ENCODE measurements at places on chromosomes 7 and 10.

- no peak for DNase-seq
Observed at GRCh38 chr10:100184426-100184825, 1.4 kb downstream of the ERLIN1 start.

DNA sequence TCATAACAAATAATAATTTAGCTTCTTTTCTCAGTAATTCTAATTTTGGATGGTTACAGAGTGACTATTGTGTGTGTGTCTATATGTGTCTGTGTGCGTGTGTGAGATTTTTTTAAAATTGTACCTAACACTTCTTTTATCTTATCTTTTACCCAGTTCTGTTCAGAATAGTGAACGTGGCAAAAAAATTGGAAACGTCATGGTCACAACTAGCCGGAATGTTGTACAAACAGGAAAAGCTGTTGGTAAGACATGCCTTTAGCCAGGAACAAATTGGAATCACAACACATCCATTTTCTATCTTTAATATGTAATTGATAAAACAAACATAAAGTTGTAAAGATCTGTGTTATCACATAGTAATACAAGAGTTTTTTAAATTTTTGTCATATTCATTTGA is 85.4 kb downstream of the AVL9 start:
- no peak for DNase-seq

GRCh38 chr10:35940141-35941041 is 298.3 kb upstream of the FZD8 start:
- DNase-seq = no peak

- DNase-seq = no peak
Observed at GRCh38 chr10:15290150-15290549, 80.9 kb downstream of the FAM171A1 start.

- DNase-seq = no peak
Observed at GRCh38 chr7:87510411-87510875, 35.0 kb upstream of the ABCB4 start.

DNA sequence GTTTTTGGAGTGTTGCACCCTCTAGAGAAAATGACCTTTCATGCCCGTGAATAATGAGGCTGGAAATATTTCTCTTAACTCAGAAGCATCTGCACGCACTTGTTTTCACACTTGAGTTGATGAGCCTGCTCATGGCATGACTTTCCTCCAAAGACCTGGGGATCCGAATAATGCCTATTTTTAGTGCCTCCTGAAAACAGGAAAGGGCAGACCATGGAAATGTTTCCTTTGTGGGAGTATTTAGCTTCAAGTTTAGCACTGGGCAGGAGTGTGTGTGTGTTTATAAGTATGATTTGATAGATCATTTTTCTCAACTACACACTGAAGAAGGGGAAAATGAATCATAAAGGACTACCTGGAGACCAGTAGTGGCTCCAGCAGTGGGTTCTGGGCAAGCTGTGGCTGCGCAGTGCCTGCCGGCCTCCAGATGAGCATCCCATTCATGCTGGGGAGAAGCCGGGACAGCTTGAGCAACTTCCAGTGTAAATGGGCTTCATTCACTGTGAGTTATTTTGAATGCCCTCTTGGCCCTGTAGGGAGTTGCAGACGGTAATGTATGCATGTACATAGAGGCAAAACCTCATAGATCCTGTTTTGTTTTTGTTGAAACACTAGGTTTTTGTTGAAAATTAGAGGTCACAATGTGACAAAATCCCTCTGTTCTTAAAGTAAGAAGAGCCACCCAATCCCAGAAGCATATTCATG is 117.8 kb upstream of the INSYN2A start:
- no peak for DNase-seq

GRCh38 chr10:30080161-30080560 is 20.8 kb upstream of the JCAD start:
- DNase-seq = no peak

DNA sequence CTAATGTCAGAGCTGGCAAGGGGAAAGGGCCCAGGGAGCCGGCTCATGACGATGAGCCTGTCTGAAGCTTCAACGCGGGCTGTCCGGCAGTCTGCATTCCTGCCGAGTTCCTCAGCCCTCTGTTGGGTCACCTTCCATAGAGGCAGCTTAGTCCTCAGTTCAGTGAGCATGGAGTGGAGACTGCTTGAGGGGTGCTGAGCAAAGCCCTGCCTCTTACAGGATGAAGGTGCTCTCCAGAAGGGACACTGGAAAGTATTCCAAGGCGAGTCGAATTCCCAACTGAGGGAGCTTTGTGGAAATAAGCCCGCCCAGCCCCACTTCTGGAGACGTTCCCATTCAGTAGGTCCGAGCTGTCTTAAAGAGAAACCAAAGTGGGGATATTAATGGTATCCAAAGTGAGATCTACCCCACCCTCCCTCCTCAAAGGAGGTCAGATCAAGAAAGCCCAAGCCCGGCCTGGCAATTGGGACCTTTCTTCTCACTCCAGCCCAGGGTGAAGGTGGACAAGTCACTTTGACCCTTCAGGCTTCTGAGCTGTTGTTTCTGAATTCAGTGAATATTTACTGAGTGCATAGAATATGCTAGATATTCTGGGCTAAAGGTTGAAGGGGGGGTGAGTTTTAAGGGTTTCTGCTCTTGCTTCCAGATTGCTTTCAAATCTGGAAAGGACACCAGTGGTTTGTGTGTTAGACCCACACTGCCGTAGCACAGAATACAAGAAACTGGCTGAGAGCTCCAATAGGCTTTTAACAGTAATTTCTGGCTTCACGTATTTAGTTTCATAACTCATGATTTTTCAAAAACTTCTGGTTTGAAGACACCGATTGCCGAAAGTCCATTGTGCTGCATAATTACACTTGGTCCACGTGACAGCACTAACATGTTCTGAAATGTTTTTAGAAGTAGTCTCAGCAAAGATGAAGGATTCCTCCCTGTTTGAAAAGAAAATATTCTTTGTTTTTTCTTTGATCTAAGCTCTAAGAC is 3.5 kb downstream of the EGFR start:
- no peak for DNase-seq

GRCh38 chr7:78783179-78783962 is 670.1 kb downstream of the MAGI2 start:
- no peak for DNase-seq

DNA sequence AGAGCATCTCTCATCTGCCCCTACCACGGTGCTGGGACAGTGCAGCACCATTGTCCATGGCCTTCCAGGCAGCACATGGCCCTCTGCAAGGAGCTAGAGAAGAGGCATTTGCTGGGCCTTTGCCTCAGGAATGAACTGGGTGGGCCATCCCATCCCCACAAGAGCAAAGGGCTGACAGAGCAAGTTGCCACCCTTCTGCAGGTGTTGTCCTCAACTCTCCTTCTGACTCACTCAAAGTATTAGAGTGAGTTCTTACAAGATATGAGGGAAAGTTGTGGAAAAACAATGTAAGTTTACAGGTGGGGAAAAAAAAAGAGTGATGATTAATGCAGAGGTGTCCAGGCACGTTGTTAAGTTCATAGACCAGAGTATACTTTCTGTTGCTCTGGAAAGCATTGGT is 261.2 kb downstream of the SKIDA1 start:
- no peak for DNase-seq

- no peak for DNase-seq
Observed at GRCh38 chr10:43773736-43774135, 125.1 kb upstream of the ZNF32 start.

DNA sequence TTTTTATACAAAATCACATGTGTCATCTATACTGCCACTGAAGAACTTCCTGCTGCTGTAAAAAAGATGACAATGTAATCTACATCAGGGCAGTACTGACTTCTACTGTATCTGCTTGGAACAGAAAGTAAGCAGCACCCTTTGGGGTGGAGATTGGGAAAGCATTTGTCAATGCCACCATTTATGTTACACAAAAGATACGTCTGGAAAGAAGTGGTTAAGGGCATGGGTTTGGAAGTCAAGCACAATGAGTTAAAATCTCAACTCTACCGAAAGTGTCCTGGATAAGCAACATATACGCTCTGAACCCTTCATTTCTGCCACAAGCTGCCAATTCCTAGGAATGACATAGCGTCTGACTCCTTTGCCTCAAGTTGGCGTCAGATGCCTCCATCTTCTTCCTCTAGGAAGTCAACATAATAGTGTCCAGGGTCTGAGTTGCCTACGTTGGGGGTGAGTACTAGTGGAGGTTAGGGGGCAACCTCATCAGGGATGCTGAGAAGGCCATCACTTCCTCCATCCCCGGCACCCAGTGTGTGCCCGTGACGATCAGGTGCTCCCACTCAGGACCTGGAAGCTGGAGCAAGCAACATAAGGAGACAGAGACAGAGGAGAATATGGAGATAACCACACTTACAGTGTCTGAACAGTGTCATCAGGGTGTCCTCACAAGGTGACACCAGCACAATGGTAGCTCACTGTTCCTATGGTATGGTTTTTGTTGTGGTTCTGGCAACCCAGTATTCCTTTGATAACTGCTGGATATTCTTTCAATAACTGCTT is 58.3 kb downstream of the SGMS1 start:
- no peak for DNase-seq

DNA sequence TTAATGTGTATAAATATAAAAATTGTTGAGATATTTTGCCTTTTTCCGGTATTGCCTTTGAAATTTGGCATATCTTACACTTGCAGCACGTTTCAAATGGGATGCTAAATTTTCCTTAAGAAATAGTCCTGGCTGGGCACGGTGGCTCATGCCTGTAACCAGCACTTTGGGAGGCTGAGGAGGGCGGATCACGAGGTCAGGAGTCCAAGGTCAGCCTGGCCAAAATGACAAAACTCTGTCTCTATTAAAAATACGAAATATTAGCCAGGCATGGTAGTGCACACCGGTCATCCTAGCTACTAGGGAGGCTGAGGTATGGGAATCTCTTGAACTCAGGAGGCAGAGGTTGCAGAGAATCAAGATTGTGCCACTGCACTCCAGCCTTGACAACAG is 220.2 kb downstream of the PTEN start:
- DNase-seq = no peak

- DNase-seq = no peak
Observed at GRCh38 chr10:130022511-130023299, 58.6 kb upstream of the EBF3 start.

- no peak for DNase-seq
Observed at GRCh38 chr7:148242294-148242821, 348.2 kb upstream of the C7orf33 start.

- no peak for DNase-seq
Observed at GRCh38 chr7:43781726-43782607, 23.5 kb downstream of the BLVRA start.

GRCh38 chr7:81884817-81885216 is 115.0 kb upstream of the HGF start:
- DNase-seq = no peak

DNA sequence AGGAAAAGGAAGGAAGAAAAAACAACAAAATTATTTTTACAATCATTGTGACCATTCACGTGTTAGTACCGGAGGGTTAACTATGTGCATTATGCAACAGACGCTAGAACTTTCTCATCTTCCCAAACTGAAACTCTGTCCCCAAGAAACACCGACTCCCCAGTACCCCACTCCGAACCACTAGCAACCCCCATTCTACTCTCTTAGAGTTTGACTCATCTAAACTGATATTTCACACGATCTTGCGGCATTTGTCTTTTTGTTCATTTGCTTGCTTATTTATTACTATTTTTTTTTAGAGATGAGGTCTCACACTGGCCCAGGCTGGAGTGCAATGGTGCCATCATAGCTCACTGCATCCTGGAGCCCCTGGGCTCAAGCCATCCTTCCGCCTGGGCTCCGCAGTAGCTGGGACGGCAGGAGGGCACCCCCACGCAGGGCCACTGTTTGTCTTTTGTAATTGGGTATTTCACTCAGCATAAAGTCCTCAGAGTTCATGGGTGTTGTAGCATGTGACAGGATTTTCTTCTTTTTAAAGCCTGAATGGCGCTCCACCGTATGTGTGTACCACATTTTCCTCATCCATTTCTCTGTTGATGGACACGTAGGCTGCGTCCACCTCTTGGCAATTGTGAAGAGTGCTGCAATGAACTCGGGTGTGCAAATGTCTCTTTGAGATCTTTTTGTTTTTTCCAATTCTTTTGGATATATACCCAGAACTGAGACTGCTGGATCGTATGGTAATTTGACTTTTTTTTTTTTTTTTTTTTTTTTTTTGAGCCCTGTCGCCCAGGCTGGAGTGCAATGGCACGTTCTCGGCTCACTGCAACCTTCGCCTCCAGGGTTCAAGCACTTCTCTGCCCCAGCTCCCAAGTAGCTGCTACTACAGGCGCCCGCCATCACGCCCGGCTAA is 9.5 kb downstream of the MNX1 start:
- no peak for DNase-seq

DNA sequence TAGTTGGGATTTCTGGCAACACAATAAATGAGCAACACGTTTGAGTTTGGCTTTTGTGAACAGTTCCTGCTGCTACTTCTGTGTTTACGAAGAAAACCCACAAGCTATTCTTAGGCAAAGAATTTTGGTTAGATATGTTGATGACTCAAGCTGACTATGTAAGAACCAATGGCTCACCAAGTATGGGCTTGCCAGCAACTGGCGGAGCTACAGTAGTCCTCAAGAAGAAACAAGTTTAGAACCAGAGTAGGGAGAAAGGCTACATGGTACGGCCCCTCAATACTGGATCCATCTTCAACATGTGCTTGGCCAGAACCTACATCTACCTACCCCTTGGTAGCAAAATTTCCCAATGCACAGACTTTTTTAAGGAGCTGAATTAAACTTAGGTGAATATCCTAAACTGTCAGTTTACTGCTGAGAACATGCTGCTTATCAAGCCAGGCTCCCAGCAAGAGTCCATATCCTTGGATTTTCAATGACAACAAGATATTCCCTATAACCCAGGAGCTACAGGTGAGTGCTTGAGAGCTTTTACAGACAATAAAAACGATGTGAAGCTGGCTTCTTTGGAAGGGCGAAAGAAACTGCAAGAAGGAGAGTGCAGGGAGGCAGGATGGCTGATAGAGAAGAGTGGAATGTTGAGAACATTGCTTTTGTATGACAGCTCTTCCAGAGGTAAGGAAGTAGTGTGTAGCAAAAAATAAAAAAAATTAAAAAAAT is 74.3 kb upstream of the ASAH2 start:
- DNase-seq = peak; percentile 86

DNA sequence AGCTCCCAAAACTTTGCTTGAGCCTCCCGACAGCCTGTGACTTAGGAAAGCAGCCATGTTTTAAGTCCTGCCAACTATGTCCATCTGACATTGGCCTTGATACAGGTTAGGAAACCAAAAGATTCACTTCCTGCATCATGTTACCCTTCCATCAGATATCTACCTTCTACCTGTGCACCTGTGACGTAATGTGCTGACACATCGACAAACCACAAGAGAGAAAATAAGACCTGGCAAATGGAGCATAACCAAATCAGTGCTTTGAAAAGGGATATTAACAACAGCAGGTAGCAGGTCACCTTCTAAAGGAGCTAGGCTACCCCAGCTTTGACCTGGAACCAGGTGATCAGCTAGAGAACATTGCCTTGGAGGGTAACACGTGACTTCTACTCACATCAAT is 14.8 kb upstream of the PRR15 start:
- DNase-seq = no peak

GRCh38 chr10:101941871-101942270 is 98.3 kb upstream of the KCNIP2 start:
- DNase-seq = no peak

GRCh38 chr7:112290065-112290464 is 83.6 kb downstream of the ZNF277 start:
- DNase-seq = no peak

All from RWPE2 (cell line).